ENCODE measurements at places on chromosomes 5 and 9. TPM values are rescaled to one million over a fixed set of nuclear protein-coding genes. Genes with fewer than 3 reads are reported as not detected.

CDC20B gene
- under 0.01 TPM for total RNA-seq

PAXX gene
- total RNA-seq: 16.1 TPM

PRLR gene
- total RNA-seq: 0.17 TPM

GPR107 gene
- 31.1 TPM for total RNA-seq

GABRA1 gene
- total RNA-seq: not detected

PCDHGB6 gene
- total RNA-seq: 5.1 TPM

DOCK8 gene
- total RNA-seq: 0.44 TPM

SLC6A7 gene
- total RNA-seq: not detected

ZNF483 gene
- total RNA-seq: 1.8 TPM

CCNI2 gene
- total RNA-seq: not detected

ISL1 gene
- not detected for total RNA-seq

PPP1R26 gene
- total RNA-seq: 6.7 TPM

EQTN gene
- total RNA-seq: not detected

RMRP gene
- 6,137 TPM for total RNA-seq

PCDHB2 gene
- 0.58 TPM for total RNA-seq

ENG gene
- 36.8 TPM for total RNA-seq

DNAH5 gene
- total RNA-seq: 2.6 TPM

SLC36A2 gene
- not detected for total RNA-seq

SLC46A2 gene
- total RNA-seq: not detected

ZNF618 gene
- total RNA-seq: 10.4 TPM

KIF24 gene
- total RNA-seq: 0.50 TPM

MYOT gene
- total RNA-seq: not detected

TLX3 gene
- total RNA-seq: not detected

FAM120A gene
- total RNA-seq: 153 TPM

TPPP gene
- total RNA-seq: 0.66 TPM

ADRA1B gene
- not detected for total RNA-seq

LRRC19 gene
- not detected for total RNA-seq

PSMB7 gene
- total RNA-seq: 149 TPM

TAF11L10 gene
- not detected for total RNA-seq

Data from smooth muscle cell of trachea (primary cell).